RKO (cell line): ENCODE measurements at places on chromosomes 16 and 17.
A peak's percentile ranks its signal among the peaks of the same experiment; 100 is the strongest.

DNA sequence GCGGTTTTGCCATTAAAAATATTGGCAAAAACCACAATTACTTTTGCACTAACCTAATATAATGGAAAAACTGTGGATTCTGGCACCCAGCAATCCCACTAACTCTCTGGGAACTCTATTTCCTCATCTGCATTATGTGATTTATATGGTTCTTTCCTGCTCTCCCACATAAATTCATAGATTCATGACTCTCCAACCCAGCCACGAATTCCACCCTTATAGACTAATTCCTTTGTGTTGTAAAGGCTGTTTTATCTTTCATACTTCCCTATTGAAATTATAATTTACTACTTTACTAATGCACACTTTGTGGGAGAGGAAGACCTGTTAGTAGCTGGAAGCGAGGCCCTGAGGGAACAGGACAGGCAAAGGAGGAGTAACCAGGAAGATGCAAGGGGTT is 88.4 kb upstream of the GNAO1 start:
- DNase-seq: no peak

GRCh38 chr16:85422196-85422631 is 190.9 kb upstream of the GSE1 start:
- no peak for DNase-seq

DNA sequence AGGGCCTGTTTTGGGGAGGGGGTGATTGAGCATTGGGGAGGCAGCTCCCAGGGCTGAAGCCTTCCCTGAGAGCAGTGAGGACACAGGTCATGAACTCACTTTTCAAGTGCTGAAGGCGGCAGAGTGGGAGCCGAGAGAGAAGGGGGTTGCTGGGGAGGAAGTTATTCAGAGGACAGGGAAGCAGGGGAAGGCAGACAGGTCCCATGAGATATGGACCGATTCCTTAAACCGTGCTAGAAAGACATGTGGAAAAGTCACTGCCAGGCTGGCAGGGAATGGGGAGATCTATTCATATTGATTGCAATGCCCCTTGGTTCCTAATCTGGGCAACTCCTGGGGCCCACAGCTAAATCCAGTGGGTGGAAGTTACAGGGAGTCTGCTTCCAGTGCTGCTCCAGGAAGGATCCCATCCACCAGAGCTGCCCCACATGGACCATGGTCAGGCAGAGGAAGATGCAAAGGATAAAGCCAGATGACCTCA is 1.1 kb downstream of the CCL4 start:
- no peak for DNase-seq

- no peak for DNase-seq
Measured at GRCh38 chr17:1776857-1777256, 15.0 kb downstream of the SERPINF1 start.

DNA sequence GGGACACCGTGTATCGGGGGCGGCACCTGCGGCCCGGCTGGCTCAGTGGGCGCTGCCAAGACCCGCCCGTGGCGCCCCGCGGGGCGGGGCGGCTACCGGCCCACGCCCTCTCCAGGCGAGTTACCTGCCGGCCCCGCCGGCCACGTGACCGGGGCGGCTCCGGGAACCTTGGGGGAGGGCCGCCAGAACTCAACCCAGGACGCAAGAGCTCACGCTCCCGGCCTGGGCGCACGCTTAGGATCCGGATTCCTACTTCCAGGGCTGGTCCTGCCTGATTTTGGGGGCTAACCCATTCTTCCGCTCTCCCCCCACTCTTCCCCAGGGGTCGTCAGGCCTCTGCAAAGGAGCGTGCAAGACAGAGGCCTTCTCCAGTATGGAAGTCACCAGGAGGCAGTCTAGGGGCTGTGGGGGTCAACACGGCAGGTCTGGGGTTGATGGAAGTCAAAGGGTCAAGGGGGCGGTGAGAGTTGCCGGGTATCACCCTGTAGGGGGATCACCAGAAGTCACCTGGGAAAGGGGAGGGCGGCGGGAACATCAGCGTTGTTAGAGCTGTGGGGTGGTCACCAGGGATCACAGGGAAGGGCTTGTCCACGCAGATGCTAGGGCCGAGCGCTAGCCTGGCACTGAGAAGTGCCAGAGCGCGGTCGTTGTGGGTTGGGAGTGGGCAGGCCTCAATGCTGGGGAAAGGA is 354 bp upstream of the ESRP2 start:
- DNase-seq: peak; percentile 72

DNA sequence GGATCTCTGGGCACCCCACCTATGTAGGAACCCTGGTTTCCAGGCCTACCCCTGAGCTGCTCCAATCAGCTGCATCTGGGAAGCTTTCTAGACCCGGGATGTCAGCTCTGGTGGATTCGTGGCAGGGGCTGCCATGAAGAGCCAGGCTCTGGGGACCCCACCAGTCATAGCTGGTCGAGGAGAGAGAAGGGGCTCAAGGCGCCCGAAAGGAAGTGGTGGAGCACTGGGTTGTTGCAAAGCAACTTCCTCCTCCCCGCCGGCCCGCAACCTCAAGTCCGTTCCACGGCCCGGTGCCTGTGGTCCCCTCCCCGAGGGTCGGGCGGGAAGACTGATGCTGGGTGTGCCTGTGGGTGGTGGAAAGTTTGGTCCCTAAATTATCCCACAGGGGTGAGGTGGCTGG is 10.2 kb downstream of the TBKBP1 start:
- DNase-seq: no peak

- no peak for DNase-seq
Measured at GRCh38 chr16:86704516-86704915, 126.2 kb downstream of the FOXL1 start.

- no peak for DNase-seq
Measured at GRCh38 chr17:9242497-9242881, 221.2 kb downstream of the NTN1 start.

- no peak for DNase-seq
Measured at GRCh38 chr16:80197741-80198201, 343.0 kb upstream of the DYNLRB2 start.

DNA sequence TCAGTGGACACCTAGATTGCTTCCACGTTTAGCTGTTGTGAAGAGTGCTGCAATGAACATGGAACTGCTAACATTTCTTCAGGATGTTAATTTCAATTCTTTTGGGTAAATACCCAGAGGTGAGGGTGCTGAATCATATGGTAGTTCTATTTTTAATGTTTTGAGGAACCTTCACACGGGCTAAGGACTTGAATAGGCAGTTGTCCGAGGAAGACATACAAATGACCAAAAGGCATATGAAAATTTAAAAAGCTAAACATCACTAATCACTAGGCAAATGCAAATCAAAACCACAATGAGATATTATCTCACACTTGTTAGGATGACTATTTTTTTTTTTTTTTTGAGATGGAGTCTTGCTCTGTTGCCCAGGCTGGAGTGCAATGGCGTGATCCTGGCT is 173.3 kb downstream of the PRKCB start:
- DNase-seq: no peak
